ENCODE measurements at places on chromosomes 11 and 22.

DNA sequence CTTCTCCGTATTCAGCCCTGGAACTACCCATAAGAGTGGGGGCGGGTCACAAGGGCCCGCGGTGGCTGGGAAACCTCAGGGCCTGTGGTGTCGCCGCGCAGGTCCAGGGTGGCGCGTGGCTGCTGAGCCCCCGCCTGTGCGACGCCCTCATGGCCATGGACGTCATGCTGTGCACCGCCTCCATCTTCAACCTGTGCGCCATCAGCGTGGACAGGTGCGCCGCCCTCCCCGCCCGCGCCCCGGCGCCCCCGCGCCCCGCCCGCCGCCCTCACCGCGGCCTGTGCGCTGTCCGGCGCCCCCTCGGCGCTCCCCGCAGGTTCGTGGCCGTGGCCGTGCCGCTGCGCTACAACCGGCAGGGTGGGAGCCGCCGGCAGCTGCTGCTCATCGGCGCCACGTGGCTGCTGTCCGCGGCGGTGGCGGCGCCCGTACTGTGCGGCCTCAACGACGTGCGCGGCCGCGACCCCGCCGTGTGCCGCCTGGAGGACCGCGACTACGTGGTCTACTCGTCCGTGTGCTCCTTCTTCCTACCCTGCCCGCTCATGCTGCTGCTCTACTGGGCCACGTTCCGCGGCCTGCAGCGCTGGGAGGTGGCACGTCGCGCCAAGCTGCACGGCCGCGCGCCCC is 2.4 kb downstream of the DRD4 start:
- DNase-seq = no peak

DNA sequence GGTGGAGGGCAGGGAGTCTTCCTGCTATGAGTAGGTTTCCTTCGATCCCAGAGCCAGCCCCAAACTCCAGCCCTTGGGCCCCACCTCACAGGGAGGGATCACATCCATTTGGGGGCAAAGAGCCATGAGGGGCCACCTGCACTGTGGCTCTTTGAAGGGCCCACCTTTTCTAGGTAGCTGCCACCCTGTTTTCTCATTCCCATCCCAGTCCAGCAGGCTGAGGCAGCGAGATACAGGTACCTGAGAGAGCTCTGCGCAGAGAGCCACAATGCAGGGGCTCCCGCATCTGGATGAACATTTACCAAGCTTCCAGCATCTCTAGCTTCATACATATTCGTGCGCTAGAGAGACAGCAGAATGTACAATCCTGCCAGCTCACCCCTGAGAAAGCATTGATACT is 16.3 kb downstream of the FXYD6 start:
- no peak for DNase-seq

- DNase-seq = no peak
Observed at GRCh38 chr22:42069801-42070516, 653 bp downstream of the NAGA start.

- DNase-seq = no peak
Observed at GRCh38 chr22:42279425-42280020, 9.1 kb upstream of the TCF20 start.

GRCh38 chr11:19905280-19905853 is 192.7 kb downstream of the NAV2 start:
- DNase-seq = no peak

DNA sequence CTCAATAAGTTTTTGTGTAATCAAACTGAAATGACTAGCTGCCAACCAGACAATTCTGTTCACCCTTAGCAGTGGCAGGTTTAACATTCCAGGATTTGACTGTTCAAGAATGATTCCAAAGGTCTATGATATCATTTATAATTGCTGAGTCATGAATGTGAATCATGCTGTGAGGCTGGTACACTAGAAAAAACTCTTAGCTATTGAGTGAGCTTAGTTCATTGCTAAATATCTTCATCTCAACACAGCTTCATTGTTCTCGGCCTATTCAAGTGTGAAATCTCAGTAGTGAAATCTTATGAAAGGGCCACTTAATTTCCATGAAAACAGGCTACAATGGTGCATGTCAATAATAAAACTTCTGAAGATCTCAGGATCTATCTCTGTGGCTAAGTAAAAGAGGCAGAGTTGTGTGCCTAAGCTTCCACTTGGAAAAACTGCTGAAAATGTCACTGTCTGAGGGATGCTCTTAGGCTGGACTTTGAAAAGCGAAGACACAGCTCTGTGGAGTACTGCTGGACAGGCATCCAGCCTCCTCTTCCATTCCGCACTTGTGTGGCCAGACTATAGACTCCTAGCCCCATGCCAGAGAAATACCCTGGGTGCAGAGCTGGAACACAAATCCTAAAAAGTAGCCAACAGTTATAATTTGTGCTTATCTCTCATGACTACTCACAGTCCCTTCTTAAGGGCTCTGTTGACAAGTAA is 12.8 kb downstream of the AQP11 start:
- no peak for DNase-seq

- DNase-seq = no peak
Observed at GRCh38 chr11:61781585-61781984, 10.8 kb downstream of the TMEM258 start.

DNA sequence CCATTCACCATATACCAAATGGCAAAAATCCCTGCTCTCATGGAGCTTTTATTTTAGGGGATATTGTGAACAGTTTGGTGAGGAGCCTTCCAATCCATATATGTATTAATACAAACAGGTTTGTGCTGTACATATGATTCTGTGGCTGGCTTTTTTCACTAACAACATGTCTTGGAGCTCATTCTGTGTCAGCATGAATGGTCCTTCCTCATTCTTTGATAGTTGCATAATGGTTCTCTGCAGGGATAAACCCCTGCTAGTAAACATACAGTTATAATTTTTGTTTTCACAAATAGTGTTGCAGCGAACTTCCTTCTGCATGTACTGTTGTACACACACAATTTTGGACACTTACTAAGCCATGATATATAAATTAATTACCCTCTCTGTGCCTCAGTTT is 8.3 kb downstream of the PRR5L start:
- no peak for DNase-seq

- DNase-seq = peak; percentile 51
Observed at GRCh38 chr11:128302425-128303186, 284.8 kb downstream of the ETS1 start.

GRCh38 chr11:80086496-80087055 is 645.7 kb upstream of the TENM4 start:
- no peak for DNase-seq

- no peak for DNase-seq
Observed at GRCh38 chr11:61814247-61814957, 2.4 kb downstream of the FADS1 start.

- no peak for DNase-seq
Observed at GRCh38 chr11:13884158-13884799, 78.2 kb upstream of the SPON1 start.

- DNase-seq = no peak
Observed at GRCh38 chr11:33913991-33914390, 22.1 kb upstream of the LMO2 start.

DNA sequence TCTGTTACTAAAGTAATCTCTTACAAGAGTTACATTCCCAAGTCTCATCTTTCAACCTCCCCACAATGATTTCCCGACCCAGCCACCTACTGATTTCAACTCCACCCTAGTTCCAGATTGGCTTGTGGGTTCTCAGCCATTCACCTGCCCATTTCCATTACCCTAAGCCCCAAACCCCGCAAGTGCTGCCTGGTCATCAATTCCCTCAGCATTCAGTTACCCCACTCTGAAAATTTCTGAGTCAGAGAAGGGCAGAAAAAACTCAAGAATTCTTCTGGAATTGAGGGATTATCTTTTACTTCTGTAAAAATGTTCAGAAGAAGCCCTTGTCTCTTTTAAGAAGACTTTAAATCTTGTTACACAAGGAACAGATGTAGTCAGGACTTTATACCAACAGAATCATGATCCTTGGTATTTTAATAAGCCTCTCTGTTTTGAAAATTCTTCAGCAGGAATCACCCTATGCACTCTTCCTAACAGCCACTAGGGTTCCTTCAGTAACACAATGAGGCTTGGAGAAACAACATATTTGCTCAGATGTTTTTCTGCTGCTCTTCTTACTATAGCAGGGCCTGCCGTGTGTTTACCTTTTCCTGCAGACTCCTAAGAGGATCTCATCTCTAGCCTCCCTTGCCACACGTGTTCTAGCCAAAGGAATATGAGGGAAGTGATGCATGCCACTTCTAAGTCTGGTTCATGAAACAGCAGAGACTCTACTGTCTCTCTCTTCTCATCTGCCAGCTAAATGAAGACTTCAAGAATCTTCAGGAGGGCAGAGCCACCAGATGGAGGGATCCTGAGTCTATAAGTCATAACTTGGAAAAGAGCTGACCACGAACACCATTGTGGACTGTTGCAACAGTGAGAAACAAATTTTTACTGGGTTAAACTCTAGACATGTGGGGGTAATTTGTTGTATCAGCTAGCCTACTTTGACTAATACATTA is 29.3 kb upstream of the PAMR1 start:
- DNase-seq = no peak

DNA sequence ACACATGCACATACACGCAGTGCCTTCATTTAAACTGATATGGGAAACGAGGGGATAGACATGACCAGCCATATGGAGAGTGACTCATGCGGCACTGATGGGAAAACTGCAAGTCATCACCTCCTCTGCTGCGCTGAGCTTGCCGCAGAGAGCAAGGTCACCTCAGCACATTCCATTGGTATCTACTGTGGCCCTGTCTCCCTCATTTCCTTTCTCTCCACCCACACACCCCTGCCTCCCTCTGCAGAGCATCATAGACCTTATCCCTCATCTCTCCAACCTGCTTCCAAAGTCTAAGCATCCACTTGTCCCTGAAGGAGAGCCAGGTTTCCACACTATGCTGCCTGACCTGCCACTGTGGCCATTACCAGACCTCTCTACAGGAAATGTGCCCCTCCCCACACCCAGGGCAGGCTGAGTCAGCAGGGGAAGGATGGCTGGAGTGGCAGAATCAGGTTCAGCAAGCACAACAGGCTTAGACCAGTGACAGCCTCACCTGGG is 116.9 kb upstream of the SNX19 start:
- DNase-seq = no peak

GRCh38 chr11:65997286-65997685 is 4.7 kb downstream of the EIF1AD start:
- no peak for DNase-seq

DNA sequence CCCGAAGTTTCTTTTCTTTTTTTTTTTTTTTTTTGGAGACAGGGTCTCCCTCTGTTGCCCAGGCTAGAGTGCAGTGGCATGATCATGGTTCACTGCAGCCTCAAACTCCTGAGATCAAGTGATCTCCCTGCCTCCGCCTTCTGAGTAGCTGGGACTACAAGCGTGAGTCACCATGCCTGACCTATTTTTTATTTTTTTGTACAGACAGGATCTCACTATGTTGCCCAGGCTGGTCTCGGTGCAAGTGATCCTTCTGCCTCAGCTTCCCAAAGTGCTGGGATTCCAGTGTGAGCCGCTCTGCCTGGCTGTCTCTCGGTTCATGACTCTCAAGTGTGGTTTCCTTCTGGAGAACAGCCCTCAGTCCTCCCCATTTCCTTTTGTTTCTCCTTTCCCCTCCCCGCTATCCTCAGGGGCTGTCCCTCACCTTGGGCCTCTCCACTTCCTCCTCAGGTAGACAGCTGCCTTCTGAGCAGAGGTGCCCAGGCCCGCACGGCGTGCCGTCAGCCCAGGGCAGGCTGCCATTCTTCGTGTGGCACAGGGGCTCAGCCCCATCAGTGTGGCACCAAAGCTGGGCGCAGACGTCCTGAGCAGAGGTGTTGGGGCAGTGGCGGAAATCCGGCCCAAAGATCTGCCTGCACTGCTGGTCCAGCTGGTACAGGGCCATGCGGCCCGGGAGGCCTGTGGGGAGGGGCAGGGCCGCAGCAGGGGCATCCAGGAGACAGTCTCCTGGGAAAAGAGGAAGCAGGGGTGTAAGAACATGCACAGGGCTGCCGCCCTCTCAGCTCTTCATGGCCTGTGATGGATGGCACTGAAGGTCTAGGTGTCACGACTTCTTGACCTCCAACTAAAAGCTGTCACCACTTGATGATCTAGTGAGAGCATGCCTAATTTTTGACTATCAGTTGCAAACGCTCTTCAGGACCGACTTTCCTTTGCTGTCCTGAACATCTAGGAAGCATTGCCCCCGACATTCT is 14.0 kb downstream of the ADAMTS8 start:
- no peak for DNase-seq

- DNase-seq = no peak
Observed at GRCh38 chr22:27784120-27784475, 17.5 kb downstream of the MN1 start.

GRCh38 chr11:132942611-132943356 is 589.5 kb downstream of the OPCML start:
- DNase-seq = no peak

- DNase-seq = no peak
Observed at GRCh38 chr11:19785265-19785664, 72.6 kb downstream of the NAV2 start.

GRCh38 chr11:10809373-10810160 is 841 bp upstream of the EIF4G2 start:
- DNase-seq = no peak

DNA sequence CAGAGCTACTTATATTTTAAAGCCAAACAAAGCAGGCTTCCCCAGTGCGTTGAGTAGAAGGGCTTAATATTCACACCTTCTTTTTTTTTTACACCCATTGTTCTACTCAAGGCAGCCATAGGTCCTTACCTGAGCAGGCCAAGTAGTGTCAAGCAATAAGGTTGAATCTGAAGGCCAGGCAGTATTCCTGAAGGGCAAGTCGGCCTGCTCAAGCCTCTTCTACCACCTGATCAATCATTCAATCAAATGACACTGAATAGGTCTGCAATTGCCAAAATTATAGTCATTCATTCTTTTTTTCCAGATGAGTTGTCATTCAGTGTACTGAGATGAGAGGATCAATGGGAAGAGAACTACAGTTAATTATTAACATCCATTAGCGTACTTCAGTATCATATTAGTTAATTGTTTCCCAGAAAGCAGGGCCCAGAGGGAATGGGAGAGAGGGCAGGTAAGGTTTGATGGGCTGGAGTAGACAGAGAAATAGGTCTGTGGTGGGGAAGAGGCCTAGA is 11.9 kb upstream of the PPP2R1B start:
- DNase-seq = no peak

DNA sequence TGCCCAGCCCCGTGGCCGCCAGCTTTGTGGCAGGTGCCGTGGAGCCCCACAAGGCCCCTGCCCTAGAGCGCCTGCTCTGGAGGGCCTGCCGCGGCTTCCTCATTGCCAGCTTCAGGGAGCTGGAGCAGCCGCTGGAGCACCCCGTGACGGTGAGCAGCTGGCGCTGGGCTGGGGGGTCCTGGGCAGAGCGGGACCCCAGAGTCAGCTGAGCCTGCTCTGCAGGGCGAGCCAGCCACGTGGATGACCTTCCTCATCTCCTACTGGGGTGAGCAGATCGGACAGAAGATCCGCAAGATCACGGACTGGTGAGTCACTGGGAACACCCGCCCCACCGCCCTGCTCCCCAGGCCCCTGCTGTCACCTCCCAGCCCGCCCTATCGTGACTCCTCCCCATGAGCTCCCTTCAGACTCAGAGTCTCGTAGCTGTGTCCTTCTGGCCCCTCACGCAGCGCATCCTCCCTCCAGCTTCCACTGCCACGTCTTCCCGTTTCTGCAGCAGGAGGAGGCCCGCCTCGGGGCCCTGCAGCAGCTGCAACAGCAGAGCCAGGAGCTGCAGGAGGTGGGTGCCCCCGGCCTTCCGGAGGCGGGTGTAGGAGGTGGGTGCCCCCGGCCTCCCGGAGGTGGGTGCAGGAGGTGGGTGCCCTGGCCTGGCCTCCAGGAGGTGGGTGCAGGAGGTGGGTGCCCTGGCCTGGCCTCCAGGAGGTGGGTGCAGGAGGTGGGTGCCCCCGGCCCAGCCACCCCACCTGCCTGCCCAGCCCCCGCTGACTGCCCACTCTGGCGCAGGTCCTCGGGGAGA is 4.7 kb downstream of the TCIRG1 start:
- DNase-seq = no peak

Measured in activated T-cell treated with anti-CD3 and anti-CD28 coated beads, Interleukin-2, amount 50 U/mL, for 1 hour (primary cell).